Stimulated activated CD4-positive, alpha-beta T cell treated with anti-CD3 and anti-CD28 coated beads, TNF-alpha, amount 100 ng/mL, for 1 hour (primary cell): ENCODE measurements at places on chromosomes 4 and X.

GRCh38 chr4:104494822-104495559, at the start of gene CXXC4:
CXXC4 (minus strand) TSS chr4:104494894; CDS start chr4:104491802, 3,092 bp downstream.
- DNase-seq, result no peak

DNA sequence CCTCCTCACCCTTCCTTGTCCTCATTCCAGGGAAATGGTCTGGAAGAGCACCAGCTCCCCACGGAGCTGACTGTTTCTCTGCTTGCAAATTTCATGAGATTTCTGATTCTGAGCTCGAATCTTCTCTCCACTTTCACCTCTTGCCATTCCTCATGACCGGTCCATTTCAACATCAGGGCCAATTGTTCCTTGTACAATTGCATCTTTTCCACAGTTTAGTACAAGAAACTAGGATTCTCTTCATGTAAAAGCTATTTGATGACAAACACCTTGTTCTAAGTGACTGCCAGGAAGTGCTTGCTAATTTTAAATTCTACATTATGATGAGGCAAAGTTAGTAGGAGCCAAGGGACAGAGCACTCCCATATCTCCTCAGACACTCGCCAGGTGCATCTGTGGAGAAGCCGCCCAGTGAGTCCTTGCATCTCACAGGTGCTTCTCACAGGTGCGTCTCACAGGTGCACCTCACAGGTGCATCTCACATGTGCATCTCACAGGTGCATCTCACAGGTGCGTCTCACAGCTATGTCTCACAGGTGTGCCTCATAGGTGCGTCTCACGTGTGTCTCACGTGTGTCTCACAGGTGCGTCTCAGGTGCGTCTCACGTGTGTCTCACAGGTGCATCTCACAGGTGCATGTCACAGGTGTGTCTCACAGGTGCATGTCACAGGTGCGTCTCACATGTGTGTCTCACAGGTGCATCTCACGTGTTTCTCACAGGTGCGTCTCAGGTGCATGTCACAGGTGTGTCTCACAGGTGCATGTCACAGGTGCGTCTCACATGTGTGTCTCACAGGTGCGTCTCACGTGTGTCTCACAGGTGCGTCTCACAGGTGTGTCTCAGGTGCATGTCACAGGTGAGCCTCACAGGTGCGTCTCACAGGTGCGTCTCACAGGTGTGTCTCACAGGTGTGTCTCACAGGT, 3.0 kb upstream of the PDE6B start:
- DNase-seq, result no peak

DNA sequence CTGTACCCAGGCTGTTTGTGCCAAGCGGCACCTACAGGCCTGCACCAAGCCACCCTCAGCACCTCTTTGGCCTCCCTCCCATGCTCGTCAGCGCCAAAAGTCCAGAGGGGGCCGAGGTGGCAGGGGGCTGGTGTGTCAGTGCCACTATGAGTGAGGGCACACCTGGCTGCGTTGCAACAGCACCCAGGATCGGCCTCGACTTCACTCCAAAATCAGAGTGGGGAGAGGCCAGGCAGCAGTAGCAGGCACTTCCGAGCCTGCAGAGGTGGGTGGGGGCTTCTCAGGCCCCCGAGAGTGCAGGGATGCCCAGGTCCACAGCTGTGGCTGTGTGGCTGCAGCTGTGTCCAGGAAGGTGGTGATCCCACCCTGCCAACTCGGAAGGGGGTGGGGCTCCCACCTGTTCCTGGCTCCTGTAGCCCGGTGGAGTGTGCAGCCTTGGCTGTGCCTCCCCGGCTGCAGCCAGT, 58.5 kb downstream of the PPA2 start:
- no peak for DNase-seq

DNA sequence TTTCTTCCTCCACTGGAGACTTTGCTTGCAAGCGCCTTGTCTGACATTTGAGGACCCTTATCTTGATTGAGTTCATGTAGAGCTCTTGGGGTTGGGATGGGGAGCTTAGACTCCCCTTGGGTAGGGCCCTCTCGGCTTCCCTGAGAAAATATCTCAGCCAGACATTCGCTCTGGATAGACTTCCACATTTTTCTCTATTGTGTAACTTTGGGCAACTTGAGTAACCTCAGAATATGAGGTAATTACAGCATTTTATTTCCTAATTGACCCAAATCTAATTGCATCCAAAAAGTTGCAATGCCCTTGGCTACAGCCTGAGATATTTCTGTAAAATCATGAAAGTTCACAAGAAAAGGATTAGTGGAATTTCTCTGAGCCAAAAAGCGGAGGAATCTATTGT, 102.8 kb upstream of the MXRA5 start:
- no peak for DNase-seq

- DNase-seq, result no peak
Measured at GRCh38 chrX:154019633-154020528, at the start of gene IRAK1. IRAK1 (minus strand) TSS chrX:154019902; CDS start chrX:154019812, 90 bp downstream.

DNA sequence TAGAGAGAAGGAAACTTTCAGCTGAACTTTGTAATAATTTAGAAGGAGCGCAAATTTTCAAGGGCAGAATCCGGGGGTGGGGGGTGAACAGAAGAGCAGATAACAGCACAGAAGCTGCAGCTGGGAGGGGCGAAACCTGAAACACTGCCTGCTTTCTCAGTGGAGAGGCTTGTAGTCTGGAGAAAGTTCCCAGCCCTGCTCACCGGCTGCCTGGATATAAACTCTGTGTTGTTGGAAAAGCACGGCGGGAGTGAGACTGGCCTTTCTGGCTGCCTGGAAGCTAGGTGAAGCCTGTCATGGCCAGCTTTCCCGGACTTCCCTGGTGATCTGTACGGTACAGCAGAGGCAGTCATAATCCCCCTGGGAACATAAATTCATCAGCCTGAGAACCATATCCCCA, 1352.1 kb upstream of the DIAPH2 start:
- no peak for DNase-seq

DNA sequence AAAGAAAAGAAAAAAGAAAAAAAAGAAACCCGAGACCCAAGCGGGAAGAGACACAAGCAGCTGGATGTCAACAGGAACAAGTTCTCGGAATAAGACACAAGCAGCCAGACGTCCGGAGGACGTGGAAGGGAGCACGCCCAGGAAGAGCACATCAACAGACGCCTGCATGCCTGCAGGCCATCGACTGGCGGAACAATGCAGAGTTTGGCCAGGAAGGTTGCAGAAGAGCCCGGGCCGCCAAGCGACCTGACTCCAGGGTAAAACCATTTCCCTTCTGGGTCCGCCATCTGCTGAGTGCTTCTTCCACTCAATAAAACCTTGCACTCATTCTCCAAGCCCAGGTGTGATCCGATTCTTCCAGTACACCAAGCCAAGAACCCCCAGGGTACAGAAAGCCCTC, 95.6 kb upstream of the PRR32 start:
- no peak for DNase-seq

DNA sequence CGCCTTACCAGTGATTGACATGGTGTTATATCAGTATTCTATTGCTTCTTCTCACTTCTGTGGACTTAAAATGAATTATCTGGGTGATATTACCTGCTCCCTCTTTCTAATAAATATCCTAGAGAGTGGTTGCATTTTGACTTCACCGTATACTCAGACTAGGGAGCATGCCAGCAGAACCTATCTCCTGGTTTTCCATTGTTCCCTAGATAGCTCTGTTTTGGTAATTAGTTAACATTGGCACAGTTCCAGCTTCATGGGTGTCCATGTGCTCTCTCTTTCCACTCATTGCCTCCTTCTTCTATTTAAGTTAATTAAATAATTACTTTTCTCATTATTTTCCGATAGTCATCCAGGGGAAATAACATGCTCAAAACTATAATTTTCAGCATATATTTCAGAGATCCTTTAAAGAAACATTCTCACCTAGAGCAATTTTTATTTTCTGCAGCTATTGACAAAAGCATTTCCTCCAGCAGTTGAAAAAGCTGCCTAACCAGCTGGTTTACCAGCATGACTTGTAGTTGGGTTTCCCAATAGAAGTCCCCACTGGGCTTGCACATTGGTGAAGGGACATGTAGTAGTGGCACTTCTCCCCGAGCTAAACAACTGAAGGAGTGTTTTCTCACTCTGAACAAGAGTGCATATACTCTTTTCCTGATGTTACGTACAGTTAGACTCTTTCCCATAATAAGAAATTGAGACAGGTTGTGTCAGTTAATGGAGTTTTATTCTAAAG, 27.9 kb upstream of the PAPSS1 start:
- no peak for DNase-seq

DNA sequence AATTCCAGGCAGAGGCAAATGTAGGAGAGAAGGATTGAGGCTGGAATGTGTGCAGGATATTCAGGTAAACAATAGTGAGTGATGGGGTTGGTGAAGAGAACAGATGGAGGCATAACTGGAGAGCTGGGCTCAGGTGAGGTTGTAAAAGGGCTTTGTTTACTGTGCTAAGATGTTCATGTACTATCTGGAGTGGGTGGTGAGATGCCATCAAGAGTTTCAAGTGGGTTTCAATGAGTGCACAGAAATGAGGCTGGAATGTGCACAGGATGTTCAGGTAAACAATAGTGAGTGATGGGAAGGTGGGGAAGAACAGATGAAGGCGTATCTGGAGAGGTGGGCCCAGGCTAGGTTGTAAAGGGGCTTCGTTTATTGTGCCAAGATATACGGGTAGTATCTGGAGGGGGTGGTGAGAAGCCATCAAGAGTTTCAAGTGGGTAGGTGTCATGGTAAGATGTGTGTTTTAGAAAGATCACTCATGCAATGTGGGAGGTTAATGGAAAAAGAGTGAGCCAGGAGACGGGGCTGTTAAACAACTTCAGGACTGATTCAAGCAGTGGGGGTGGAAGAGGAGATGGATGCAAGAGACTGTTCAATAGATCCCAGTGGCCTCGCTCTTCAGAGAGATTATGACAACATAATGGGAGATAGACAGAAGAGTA, 25.4 kb upstream of the NMU start:
- DNase-seq, result no peak

GRCh38 chr4:137408527-137409177, 123.6 kb downstream of the PCDH18 start:
- DNase-seq, result no peak

DNA sequence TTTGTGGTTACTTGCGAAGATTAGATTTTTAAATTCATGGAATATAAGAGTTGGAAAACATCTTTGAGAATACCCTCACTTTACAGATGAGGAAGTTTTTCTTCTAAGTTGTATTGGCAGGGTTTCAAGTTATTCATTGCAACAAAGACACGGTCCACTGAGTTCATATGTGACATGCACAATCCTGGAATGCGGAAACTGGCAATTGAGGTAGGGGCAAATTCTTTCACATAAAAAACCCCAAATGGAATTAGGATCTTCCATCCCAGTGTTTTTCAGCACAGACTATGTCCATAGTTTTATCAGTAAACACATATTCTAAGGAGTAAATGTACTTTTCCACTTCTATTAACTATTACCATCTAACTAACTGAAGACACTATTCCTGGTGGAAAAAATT, 81.8 kb upstream of the NAP1L5 start:
- no peak for DNase-seq

GRCh38 chr4:168800926-168801325, 209.1 kb downstream of the CBR4 start:
- DNase-seq, result no peak

DNA sequence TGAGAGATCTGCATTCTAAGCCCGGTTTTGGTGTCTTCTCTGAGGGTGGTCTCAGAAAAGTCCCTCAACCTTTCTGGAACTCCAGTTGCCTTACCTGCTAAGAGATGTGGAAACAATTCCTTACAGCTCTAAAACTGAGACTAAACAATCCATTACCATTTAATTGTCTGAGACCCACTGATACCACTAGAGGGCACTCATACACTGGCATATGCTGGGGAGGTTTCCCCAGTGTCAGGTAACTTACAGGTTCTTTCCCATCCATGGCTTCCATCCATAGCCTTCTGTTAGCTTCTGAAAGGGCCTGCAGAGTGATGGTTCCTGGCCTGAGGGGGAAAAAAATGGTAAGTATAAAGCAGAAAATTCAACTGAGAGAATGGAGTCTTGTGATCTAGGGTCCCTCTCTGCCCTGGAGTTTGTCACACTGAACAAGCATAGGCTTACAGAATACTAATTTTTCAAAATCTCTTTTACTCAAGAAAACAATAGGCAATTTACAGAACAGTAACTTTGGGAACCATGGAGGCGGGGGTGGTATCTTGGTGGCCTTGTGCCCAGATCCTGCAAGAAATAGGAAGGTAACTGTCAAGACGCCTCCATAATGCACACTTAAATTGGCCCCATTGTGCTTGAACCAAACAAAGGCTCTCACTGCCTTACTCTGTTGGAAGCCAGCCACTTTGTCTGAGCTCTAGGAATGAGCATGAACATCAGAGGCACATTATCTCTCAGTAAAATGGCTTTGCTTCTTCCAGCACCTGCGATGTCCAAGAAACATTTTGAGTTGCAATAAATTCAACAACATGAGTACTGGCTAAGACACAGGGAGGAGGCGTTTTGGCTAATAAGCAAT, 236.1 kb downstream of the OPHN1 start:
- no peak for DNase-seq

- no peak for DNase-seq
Measured at GRCh38 chr4:42671431-42672194, 14.7 kb upstream of the ATP8A1 start.

DNA sequence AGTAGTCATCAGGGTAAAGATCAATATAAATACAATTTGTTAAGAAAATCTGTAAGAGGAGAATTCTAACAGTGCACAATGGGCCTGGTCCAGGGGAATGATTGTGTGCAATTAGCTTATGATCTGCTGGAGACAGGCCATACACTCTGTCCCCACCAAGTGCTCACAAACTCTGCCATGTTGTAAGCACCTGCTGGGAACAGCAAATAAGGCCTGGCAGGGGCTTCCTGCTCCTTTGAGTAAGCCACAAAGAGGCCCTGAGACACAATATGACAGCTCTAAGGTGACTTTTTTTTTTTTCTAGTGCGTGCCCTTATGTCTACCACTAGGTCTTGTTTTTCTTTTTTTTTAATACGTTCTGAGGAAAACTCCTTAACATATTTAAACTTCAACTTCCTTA, 866.3 kb upstream of the PCDH7 start:
- no peak for DNase-seq

DNA sequence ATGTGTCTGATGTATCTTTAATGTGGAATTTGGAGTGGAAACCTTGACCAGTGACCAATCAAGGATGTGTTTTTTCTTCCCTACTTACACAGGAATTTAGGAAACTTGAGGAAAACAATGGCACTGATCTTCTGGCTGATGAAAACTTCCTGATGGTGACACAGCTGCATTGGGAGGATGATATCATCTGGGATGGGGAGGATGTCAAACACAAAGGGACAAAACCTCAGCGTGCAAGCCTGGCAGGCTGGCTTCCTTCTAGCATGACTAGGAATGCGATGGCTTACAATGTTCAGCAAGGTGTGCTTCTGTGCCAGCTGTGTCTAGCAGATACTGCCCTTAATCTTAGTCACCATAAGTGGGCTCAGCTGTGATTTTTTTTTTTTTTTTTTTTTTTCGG, 12.6 kb downstream of the TAF1 start:
- no peak for DNase-seq

- no peak for DNase-seq
Measured at GRCh38 chrX:10107483-10107882, 49.3 kb upstream of the CLCN4 start.
